Fibroblast of skin of left quadriceps (primary cell): ENCODE measurements at places on chromosomes 4 and X.

DNA sequence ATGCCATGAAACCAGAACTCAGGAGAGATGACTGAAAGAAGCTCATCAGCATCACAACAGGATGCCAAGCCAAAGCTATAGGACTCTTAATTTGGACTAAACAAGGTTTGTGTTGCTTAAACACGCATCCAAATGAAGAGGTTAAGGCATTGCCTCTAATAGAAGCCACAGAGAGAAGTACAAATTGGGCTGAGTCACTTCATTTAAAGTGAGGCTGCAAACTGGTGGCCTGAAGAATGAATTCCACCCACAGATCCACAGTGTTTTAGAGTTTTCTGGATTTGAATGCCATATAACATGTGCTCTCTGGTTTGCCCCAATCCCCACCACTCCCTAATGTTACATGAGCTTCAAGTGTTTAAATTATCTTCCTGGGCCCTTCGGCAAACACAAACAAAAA lies 103.5 kb downstream of the FIP1L1 start:
- no peak for DNase-seq

- DNase-seq = no peak
Measured at GRCh38 chr4:152075253-152075928, 314.6 kb upstream of the GATB start.

DNA sequence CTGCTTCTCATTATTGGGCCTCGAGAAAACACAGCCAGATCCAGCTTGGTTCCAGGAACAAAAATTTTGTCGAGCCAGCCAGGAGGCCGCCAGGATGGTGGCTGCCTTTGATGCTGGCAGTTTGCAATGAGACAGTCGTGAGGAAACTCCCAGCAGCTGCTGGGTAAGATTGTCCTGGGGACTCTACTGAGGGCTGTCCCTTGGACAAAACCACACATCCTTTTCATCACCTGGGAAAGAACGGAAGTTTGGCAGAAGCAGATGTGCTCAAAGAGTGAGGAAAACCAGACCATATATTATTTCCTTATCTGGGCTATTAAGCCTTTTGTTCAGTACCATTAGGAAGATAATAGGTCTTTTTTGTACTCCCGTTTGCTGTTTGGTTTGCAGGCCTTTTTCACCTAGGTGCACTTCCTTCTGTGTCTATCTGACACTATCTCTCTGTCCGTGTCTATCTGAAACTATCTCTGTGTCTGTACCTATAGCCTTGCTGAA lies 13.4 kb upstream of the PAPSS1 start:
- no peak for DNase-seq

DNA sequence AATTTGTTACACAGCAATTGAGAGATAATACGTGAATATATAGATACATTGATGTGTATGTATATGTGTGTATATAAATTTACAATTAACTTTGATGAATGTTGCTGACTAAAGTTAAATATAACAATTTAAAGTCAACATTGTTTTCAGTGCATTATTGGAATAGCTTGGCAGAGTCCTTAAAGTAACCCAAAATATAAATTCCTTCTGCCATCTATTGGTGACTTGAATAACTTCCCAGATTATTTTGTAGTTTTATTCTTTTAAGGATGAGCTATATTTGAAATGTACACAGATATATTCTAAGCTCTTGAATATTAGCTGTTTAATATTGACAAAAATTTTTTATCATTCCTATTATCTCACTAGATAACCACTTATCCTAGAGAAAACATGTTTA lies 298.2 kb upstream of the FSTL5 start:
- DNase-seq = peak; percentile 3

DNA sequence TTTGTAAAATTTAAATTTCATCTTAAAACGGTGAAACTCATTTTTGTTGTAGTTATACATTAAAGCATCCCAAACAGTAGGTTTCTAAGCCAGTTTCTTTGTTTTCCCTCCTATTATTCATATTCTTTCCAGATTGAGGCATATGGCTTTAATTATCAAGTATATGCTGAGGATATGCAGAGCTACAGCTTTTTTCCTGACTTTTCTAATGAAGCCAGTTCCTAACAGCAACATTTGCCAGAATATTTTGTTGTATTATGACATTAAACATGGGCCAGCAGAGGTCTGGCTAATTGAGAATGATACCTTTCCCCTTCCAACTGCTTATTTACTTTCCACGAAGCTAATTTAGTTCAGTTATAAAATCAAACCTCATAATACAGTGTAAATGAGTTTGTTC lies 75.3 kb downstream of the SLIT2 start:
- peak; percentile 51 for DNase-seq

- no peak for DNase-seq
Measured at GRCh38 chr4:124710015-124710741, 2.4 kb downstream of the ANKRD50 start.

- DNase-seq = peak; percentile 35
Measured at GRCh38 chrX:23901805-23902204, 5.9 kb downstream of the APOO start.

- DNase-seq = no peak
Measured at GRCh38 chrX:46647251-46647650, 73.7 kb downstream of the CHST7 start.

DNA sequence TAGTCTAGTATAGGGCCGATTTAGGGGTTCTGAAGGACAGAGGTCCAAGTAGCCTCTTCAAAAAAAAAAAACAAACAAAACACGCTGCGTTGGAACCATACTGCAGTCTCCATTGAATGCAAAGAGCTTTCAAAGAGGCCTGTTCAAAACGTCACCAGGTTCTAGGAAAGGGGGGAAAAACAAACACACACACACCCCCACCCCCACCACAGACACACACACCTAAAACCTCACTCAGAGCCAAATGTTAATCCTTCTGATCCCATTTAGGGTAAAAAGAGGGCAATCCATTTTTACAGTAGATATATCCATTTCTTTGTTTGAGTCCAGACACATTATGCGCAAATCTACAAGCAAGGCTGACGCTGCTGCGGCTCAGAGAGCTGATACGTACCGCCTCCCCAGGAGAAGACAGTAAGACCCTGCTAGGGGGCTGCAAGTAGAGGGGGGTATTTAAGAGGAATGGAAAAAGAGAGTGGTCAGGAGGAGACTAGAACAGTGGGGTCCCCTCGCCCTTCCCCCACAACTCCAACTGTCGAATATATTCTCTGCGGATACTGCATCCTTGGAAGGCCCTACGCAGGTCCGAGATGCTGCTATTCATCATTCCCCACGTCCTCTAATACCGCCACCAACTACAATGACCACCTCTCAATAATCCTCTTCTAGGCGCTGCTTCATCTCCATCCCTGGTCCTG lies 1.3 kb downstream of the NKRF start:
- DNase-seq = no peak

DNA sequence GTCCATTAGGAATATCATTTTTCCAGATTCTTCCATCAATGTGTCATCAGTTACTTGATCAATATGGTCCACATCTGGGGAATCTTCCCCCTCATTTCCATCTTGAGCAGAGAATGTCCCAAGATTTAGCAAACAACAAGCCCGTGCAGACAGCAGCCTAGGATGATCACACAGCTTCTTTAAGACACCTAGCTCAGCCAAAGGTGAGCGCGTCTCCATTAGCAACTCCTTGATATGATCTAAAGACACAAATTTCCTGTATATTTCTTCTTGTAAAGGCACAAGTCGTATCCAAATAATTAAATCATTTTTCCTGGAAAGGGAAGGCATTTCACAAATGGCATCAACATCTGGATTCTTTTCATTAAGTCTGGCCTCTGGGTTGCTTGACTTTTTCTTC lies 25.8 kb downstream of the PIN4 start:
- no peak for DNase-seq

GRCh38 chr4:81912376-81913030 lies 440.8 kb upstream of the RASGEF1B start:
- no peak for DNase-seq

- DNase-seq = peak; percentile 71
Measured at GRCh38 chr4:99404595-99405287, 30.4 kb downstream of the ADH7 start.

DNA sequence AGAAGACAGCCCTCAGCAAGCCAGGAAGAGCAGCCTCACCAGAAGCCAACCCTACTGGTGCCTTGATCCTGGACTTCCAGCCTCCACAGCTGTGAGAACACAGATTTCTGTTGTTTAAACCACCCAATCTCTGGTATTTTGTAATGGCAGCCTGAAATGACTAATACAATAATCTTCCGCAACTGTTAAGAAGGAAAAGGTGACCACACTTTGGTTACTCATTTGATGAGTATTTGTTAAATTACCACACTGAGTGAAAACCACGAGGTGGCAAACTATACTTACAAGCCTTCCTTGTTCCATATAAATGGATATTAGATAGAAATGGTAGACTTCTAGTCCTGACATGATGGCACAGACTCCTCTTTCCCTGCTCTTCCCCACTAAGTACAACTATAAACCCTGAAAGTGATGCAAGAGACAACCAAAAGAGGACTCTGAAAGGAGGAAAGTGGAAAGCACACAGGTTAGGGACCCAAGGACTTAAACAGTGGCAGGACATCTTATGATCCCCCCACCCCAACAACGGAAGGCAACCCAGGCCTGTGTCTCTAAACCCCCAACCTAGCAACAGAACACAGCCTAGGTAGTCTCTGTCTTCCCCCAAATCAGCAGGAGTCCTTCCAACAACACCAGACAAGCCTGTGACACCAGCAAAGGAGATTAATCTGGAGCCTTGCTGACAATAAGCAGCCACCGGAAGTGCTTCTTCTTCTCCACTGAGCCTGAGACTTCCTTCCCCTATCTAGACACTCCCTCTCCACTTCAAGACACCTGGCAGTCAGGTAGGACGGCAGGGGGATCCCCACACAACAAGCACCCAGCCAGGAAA lies 12.3 kb downstream of the ZNF182 start:
- DNase-seq = peak; percentile 8

- DNase-seq = no peak
Measured at GRCh38 chr4:112982680-112983079, 66.8 kb upstream of the ANK2 start.

DNA sequence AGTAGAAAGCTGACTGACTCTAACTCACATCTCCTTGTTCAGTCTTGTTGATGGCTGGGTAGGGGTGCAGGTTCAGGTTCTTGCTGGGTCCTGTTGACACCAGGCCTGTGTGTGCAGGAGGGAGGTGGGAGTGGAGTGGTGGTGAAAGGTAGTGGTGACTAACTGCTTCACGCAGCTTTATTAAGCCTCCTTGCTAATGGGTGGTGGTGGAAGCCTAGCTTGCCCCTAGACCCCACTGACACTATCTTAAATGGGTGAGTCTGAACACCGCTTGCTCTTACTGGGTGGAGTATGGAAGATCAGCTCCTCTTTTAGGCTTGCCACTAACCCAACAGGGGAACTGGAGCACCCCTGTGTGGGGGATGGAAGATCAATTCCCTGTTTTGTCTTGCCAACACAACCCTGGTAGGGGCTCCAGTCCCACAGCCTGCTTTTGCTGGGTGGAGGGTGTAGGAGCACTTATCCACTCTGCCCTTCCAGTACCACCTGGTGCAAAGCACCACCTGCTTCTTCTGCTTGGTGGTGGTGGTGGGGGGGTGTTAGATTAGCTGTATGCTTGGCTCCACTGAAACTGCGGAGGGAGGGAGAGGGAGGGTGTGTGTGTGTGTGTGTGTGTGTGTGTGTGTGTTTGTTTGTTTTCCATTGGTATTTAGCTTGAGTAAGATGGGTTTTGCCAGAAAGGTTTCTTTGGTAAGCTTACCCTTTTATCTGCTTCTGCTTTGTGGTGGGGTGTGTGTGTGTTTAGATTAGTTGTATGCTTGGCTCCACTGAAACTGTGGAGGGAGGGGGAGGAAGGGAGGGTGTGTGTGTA lies 25.6 kb downstream of the KDM6A start:
- no peak for DNase-seq

- DNase-seq = no peak
Measured at GRCh38 chr4:6918338-6918737, 8.7 kb downstream of the TBC1D14 start.

DNA sequence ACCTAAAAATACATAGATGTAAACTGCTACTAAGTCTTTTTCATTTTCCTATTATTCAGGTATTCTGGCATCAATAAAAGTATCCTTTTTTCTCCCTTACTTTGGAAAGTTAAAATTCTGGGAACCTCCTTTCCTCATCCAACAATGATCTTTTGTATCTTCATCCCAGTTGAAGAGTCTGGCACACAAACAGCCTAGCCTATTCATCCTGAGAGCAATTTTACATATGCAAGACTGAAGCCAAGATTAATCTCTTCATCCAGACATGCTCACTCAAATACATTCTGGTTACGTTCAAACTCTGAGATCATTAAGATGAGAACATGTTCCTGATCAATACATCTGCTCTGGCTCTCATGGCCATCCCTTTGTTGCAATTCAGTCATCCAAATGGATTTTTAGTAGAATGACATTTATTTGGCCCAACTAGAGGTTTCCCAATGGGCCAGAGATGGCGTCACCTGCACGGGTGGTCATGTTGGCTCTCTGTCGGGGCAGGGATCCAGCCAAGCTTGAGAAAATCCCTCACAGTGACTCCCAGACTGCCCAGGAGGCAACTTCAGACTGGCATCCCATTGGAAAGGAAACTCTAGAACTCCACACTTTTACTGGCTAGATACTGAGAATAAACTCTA lies 135.3 kb upstream of the VCX2 start:
- DNase-seq = no peak

DNA sequence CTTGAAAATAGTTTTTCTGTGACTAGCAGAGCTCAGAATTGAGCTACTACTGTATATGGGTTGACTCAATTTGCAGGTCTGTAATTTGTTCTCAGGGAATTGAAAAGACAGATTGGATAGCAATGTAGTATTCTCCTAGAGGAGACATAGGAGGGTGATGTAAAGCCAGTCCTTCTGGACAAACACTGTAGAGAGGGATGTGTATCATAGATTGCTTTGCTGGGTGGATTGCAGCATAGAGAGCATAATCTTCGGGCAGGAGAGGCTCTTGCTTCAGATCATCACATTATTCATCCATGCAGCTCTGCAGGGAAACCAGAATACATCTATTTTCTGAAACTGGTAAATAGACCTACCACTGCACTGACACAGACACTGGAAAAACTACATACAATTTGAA lies 1110.5 kb downstream of the RAPGEF2 start:
- DNase-seq = no peak

- no peak for DNase-seq
Measured at GRCh38 chr4:177204126-177204525, 105.5 kb upstream of the NEIL3 start.

DNA sequence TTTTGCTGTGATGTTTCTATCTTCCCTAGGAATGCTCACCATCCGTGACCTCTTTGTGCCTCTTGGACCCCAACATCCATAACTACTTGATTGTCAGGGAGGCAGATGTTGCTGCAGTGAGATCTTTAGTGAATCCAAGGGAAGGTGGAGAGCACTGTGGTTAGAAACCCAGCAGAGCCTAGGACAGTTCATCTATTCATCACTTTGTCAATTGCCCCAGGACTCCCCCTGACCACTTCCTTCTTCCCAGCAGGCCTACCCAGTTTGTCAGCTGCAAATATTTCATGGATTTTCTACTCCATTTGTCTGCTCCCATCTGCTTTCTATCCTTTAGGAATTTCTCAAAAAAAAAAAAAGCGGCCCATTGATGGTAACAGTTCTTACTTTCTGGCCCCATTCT lies 942.8 kb downstream of the PCDH7 start:
- no peak for DNase-seq

- DNase-seq = no peak
Measured at GRCh38 chr4:152374153-152374552, 161.7 kb downstream of the FBXW7 start.

- DNase-seq = no peak
Measured at GRCh38 chrX:51158231-51158630, 174.4 kb upstream of the NUDT10 start.

- DNase-seq = no peak
Measured at GRCh38 chr4:122356317-122356808, 22.4 kb upstream of the ADAD1 start.

- DNase-seq = no peak
Measured at GRCh38 chr4:80710748-80711451, 319.6 kb upstream of the BMP3 start.

GRCh38 chrX:103674531-103675454 lies 11.7 kb downstream of the MORF4L2 start:
- DNase-seq = no peak
